H9 (cell line): ENCODE measurements at places on chromosomes 12 and 14.

GRCh38 chr12:13090054-13090453, 13.4 kb downstream of the GSG1 start:
- DNase-seq, result no peak

- DNase-seq, result no peak
Observed at GRCh38 chr12:29032446-29032845, 116.6 kb upstream of the FAR2 start.

DNA sequence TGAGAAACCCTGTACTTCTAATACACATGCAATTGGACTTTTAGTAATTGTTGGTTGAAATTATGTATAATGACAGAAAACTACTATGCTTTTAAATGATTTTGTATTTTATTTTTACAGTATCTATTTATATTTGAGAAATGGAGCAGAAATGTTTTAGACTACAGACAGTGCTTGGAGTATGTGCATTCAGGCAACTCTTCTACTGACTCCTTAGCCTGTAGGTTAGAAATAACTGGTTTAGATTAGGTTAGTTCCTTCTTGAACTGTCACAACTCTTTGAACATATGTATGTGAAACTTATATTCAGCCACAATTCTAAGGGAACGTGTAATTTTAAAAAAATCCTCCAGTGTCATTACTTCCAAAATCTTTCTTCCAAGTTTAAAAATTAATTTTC, 1.7 kb downstream of the FGFR1OP2 start:
- no peak for DNase-seq

- DNase-seq, result no peak
Observed at GRCh38 chr12:97568336-97569180, 106.0 kb downstream of the RMST start.

- DNase-seq, result no peak
Observed at GRCh38 chr12:40181490-40181889, 43.3 kb upstream of the LRRK2 start.

- DNase-seq, result no peak
Observed at GRCh38 chr12:90331262-90331661, 622.6 kb upstream of the ATP2B1 start.

- DNase-seq, result no peak
Observed at GRCh38 chr12:53145383-53146260, 34.9 kb upstream of the ZNF740 start.

DNA sequence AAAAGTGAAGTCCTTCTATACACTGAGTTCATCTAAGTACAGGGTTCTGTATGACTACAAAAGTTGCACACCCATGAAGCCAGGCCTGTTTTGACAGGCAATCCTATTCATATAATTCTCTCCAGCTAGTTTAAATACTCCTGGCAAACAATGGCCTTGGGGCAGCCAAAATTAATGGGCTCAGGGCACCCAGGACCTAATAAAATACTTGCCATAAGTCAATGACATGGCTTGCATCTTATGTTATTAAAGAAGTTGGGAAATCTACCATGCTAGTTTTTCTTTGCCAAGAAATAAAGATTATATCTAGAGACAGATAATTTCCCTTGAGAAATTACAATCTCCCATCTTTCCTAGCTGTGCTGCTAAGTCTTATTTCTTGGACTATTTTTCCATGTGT, 11.1 kb upstream of the TMTC1 start:
- DNase-seq, result no peak

DNA sequence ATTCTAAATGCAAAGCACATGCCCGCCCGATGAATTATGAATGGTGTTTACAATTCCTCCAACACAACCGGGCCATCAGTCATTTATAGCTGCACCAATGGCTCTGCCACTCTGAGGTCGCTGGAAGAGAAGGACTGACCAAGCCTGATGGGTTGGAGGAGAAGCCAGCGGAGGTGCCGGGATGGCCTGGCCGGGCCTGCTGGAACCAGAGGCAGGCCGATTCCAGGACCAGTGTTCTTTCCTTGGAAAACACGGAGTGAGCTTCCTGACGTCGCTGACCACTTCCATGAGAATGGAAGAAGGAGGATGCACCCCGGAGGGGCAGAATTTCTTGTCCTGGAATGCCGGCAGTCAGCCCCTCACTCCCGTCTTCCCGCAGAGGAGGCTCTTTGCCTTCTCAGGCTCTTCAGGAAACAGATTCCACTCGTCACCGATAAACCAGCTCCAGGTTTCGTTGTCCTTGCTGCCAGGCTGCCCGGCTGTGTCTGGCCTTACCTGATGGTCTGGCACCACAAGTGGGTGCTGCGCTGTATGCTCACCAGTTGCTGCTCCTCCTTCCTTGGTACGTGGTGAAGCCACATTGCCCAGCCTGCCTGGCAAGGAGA, 358.5 kb upstream of the SFSWAP start:
- DNase-seq, result peak; percentile 28

- DNase-seq, result no peak
Observed at GRCh38 chr12:70353780-70354660, 12.1 kb upstream of the KCNMB4 start.

DNA sequence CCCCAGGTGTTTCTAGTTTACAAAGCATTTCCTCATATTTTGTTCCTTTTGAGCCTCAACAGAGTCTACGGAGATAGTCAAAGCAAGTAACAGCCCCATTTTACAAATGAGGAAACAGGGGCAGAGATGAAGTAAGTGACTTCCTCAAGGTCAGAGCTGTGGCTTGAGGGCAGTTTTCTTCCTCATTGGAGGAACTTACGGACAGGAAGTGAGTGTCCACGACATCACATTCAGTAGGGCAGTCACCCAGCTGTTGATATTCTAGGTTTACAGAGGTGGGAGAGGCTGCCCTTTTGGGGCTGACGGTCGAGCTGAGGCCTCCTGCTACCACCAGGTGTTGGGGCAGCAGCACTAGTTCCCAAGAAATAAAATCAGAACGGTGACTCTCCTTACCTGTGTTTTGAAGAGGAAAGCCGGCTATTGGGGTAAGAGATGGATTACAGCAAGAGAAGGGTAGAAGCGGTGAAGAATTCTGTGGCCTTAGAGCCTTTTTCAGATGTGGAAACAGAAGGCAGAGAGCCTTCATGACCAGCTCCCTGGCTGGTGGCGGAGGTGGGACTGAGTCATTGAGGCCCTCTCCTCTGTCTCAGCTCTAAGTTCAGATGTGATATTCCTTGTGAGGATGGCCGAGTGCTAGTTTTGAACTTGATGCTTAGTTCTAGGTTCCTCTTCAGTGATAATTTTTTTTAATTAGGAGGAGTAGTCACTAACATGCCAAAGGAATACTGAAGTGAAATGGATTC, 41.7 kb downstream of the SUSD6 start:
- DNase-seq, result no peak

DNA sequence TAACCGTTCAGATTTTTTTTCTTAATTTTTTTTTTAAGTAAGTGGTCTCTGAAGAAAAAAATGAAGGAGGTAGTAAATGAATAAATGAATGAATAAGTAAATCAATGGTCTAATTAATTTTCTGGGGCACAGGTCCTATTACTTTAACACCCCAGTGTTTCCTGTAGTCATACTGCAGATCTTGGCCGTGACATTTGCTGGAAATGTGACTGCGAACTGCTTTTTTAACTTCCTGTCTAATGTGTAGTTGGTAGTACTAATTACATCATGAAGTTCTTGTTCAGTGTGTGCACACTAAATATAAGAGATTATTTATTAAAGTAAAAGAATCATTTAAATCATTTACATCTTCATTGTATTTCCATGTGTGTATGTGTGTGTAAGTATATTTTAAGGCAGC, 45.4 kb downstream of the AEBP2 start:
- DNase-seq, result no peak

DNA sequence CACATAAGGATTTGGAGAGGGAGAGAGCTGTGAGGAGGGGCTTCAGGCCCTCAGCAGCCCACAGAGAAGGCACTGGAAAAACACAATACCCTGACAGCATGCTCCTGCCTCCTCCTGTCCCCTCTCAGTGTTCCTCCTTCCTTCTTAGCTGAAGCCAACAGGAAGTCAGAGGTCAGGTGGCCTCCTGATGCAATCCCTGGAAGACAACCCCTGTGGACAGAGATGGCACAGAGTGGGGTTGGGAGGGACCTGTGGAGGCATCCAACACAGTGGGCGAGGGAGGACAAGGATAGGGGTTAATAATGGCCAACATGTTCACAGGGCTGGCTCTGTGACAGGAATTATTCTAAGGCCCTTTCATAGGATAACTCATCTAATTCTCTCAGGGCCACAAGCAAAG, 15.4 kb upstream of the IFI27L2 start:
- DNase-seq, result peak; percentile 57

DNA sequence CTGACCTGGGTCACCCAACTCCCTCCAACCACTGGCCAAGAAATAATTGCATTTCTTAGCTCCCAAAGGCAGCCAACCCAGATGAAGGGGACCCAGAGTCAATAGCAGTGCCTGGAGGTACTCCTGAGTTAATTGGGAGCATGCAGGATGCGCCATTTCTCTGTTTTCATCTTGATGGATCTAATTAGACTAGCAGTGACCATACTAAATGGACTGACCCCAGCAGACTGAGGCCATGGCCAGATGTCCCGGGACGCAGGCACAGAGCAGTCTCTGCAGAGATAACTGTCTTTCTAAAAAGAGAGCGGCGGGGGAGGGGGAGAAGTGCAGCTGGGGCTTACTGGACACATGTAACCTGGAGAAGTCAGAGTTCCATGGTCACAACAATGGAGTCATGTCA, 53.2 kb upstream of the CMKLR1 start:
- DNase-seq, result no peak

DNA sequence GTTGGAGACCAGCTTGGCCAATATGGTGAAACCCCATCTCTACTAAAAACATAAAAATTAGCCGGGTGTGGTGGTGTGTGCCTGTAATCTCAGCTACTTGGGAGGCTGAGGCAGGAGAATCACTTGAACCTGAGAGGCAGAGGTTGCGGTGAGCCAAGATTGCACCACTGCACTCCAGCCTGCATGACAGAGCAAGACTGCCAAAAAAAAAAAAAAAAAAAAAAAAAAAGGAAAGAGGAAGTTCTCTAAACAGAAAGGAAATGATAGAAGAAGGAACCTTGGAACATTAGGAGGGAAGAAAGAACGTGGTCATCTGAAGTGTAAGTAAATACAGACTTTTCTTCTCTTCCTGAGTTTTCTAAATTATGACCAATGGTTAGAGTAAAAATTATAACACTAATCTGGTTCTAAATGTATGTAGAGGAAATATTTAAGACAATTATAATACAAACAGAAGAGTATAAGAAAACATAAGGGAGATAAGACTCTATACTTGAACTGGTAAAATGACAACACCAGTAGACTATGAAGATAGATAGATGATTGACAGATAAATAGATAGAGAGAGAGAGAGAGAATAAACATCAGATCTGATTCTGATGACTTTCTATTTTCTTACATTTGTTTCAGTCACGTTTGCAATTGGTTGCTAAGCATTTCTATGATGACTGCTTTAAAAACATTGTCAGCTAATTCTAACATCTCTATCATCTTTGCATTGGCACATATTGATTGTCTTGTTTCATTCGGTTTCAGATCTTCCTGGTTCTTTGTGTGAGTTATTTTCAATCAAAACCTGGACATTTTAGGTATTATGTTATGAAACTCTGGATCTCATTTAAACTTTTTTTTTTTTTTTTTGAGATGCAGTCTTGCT, 12.9 kb upstream of the CORO1C start:
- no peak for DNase-seq

GRCh38 chr14:59664741-59665140, 88.1 kb upstream of the CCDC175 start:
- DNase-seq, result no peak

GRCh38 chr14:100830681-100831080, 4.8 kb downstream of the MEG3 start:
- no peak for DNase-seq

DNA sequence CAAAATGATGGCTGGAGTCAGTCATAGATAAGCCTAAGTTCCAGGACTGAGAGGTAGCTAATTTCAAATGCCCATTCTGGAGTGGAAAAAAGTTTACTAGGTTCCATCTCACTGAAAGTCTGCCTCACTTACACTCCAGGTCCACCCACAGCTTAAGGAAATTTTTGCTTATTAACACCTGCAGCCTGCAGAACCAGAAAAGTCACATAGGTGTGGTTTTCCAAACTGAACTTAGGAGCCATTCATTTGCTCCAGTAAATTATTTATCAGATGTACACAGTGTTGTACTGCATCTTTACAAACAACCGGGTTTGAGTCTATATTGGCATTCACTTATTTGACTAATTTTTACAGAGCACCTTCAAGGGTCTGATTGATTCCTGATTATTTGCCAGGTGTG, 157.4 kb upstream of the ARID2 start:
- no peak for DNase-seq

GRCh38 chr12:100553936-100554335, 19.5 kb upstream of the GAS2L3 start:
- no peak for DNase-seq

DNA sequence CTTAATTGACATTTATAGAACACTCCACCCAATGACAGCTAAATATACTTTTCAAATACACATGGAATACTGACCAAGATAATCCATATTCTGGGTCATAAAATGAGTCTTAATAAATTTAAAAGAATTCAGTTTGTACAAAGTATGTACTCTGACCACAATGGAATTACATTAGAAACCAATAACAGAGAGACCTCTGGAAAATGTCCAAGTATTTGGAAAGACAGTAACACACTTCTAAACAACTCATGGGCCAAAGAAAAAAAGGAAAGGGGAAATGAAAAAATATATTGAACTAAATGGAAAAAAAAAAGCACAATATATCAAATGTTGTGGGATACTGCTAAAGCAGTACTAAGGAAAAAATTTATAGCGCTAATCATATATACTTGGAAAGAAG, 52.0 kb downstream of the CRACR2A start:
- no peak for DNase-seq

DNA sequence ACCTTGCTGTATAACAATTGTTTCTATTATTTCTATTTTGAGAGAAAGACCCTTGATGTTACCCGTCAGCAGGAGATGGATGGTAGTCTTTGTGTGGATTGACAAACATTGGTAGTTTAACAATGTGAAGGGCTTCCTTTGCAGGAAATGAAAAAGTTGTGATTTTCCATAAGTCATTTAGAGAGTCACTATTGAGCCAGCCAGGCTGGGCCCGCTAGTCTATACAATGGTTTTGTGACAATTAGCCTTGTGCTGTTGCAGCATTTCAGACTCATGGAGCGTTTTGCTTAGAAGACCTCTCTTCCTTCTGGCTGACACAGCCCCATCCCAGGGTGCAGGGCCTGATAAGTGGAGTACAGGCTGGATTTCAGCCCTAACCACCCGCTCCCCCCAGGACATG, 18.3 kb upstream of the SLC38A2 start:
- DNase-seq, result no peak

DNA sequence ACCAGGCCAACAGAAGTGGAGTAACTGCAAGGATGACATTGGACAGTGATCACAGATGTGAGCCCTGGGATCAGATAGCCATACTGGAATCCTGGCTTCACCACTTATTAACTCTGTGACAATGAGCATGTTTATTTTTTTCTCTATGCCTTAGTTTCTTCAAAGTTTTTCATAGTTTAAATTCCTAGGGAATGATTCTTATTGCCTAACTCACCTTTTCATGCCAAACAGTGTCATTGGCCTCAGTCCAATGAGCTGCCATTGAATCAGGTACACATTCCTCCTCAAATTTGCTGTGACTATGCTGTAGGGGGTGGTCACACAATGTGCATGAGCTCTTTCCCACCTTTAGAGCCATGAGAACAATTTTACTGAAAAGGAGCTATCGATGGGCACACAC, 342.3 kb downstream of the SYT1 start:
- no peak for DNase-seq
